ENCODE measurements at places on chromosomes 7 and 10. TPM values are rescaled to one million over a fixed set of nuclear protein-coding genes. Genes with fewer than 3 reads are reported as not detected.

DNA sequence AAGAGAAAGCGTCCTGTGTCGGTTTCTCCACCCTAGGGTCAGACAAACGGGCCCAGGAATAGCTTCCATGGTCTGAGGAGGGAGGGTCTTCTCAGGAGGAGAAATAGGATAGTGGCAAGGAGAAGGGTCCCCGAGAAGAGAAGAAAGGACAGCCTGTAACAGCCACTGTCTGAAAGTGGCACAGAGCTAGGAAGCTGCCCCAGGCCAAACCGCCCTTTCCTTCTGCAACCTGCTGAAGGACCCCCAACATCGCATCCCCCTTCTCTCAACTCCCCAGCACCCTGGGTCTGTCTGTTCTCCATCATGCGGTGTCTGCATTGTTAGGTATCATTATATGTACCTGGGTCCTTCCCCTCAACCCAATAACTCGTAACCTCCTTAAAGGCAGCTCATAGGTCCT is 47.1 kb downstream of the COL17A1 start:
- no peak for DNase-seq

DNA sequence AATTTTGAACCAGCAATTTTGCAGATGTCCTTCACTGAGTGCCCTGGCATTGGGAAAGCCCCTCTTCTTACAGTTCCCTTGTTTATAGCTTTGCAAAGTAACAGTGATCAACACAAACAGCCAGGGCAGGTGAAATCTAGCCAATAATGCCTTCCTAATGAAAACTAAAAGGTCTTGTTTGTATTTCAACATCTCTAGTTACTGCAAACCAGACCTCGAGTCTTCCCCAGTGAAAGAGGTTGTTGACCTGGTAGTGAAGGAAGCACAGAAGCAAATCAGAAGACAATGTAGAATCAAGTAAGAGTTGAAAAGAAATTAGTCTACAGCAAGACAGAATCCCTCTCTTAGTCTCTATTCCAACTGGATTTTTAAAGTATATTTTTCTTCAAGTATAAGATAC is 231.2 kb downstream of the SNX13 start:
- no peak for DNase-seq

- no peak for DNase-seq
These were observed 310.4 kb downstream of the CTNNA3 start for GRCh38 chr10:67385566-67385965.

DNA sequence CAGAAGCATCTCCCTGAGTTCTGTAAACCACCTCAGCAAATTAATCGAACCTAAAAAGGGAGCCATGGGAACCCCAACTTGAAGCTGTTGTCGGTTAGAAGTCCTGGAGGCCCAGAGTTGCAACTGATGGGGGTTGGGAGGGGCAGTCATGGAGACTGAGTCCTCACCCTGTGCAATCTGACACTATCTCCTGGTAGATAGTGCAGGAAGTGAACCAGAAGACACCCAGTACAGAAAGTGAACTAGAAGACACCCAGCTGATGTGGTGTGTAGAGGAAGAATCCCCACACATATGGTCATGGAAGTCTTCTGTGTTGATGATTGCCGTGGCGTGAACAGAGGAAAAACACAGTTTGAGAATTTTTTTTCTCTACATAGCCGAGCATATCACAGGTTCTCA is 58.8 kb upstream of the SRRM3 start:
- no peak for DNase-seq

GRCh38 chr7:53205006-53205405 is 169.6 kb downstream of the POM121L12 start:
- peak; percentile 43 for DNase-seq

Gene CASD1
- polyA plus RNA-seq: 89.9 TPM

Data from muscle of arm (tissue), 14 donors.